ENCODE measurements at places on chromosomes 12 and 14.

DNA sequence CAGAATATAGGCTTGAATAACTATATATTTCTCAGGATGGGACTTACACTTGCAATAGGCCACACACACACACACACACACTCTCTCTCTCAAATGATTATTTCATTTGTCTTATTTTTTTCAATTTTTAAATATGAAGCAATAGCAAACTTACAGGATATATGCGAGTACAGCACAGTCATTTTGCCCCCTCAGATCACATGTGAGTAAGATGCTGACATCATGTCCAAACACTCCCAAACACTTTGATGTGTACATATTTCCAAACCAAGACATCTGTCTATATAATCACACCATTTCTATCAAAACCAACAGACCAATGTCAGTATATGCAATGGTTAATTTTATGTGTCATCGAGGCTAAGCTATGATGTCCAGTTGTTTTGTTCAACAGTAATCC lies 1535.9 kb upstream of the FLRT2 start:
- no peak for DNase-seq

DNA sequence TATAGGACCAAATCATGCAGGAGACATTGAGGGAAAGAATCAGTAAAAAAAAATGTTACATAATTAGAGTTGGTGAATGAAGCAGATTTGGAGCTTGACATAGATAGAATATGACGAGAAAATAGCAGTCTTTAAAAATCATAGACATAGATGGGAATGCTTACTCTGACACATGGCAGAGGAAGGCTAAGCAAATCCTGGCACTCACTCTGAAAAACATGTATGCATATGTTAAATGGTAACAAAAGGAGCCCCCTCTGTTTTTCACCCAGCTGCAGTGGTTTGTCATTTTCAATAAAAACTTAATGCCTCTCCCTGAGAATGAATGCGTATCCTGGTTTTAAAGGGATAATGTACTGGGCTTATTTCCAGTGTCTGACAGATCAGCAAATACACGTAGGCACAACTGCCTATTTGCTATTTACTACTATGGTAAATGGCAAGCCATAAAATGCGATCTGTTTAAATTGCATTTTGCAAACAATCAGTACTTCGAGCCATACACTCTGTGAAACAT lies 561.2 kb upstream of the SEL1L start:
- no peak for DNase-seq

- no peak for DNase-seq
Measured at GRCh38 chr14:80575763-80576162, 364.5 kb upstream of the DIO2 start.

GRCh38 chr12:109729801-109730200 lies 16.2 kb downstream of the FAM222A start:
- no peak for DNase-seq

DNA sequence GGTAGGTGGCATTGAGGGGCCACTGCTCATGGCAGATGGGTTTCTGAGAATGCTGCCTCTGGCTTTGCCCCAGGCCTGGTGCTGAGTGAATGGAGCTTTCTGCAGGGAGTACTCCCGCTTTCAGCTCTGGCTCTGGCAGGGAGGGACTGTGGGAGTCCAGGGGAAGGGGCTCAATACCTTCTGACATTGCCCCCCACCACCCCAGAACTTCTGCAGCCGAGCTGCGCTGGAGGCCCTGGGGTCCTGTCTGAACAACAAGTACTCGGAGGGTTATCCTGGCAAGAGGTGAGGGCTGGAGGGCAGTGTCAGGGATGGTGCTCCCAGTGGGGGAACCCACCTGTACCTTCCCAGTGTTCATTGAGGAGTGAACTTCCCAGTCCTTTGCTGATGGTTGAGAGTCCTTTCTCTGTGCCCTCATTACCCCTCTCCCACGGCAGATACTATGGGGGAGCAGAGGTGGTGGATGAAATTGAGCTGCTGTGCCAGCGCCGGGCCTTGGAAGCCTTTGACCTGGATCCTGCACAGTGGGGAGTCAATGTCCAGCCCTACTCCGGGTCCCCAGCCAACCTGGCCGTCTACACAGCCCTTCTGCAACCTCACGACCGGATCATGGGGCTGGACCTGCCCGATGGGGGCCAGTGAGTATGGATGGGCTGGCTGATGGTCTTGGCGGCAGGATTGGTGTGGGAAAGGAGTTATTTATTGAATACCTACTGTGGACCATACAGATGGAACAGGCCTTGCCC lies 1.9 kb downstream of the SHMT2 start:
- DNase-seq, result no peak

DNA sequence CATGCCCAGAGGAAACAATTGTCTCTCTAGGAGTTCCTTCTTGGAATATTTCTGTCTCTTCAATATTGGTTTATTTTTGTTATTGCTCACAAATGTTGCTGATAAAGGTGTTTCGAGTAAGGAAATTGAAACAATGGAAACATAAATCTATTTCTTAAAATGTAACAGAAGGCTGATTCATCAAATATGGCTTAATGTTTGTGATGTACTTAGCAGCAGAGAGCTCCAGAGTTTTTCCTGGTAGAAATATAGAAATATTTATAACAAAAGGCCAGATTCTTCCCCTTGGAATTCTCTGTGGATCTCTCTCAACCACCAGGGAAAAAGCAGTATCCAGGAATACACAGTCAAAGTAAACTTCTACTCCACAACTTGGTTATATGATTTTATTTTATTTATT lies 149.2 kb upstream of the LRIG3 start:
- DNase-seq, result no peak

GRCh38 chr12:31033681-31034080 lies 40.0 kb upstream of the DDX11 start:
- DNase-seq, result no peak

DNA sequence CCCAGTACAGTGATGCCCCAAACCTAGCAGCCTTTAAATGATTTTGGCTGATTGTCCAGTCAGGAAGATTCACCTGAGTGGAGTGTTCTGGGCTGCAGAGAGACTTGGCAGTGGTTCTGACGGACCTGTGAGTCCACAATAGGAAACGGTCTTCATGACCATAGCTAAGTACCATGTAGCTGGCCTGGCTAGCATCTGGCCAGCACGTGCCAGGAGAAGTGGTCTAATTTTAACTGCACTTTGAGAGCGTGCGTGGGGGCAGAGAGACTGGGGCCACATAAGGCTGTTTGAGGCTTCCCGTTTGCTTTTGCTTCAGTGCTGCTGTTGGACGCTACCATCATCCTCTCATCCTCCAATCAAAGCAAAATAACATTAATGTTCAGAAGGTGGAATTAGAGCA lies 54.7 kb downstream of the PPM1A start:
- no peak for DNase-seq

- DNase-seq, result no peak
Measured at GRCh38 chr12:19689801-19690472, 250.6 kb downstream of the AEBP2 start.

DNA sequence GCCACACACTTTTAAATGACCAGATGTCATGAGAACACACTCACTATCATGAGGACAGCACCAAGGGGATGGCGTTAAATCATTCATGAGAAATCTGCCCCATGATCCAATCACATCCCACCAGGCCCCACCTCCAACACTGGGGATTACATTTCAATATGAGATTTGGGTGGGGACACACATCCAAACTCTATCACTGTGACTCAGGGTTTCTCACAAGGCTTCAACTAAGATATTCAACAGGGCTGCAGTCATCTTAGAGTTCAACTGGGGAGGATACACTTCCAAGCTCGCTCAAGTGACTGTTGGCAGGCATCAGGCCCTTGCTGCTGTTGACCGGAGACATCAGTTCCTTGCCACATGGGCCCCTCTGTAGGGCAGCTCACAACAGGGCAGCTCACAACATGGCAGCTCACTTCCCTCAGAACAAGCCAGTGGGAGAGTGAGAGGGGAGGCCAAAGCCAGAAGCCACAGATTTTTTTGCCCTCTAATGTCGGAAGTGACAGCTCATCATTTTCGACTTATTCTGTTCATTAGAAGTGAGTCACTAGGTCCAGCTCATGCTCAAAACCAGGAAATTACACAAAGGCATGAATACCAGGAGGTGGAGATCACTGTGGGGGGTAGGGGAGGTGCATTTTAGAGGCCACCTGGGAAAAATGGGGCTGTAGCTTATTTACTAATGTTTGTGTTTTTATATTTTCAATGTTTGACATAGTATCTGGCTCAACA lies 50.8 kb upstream of the PTHLH start:
- DNase-seq, result no peak

DNA sequence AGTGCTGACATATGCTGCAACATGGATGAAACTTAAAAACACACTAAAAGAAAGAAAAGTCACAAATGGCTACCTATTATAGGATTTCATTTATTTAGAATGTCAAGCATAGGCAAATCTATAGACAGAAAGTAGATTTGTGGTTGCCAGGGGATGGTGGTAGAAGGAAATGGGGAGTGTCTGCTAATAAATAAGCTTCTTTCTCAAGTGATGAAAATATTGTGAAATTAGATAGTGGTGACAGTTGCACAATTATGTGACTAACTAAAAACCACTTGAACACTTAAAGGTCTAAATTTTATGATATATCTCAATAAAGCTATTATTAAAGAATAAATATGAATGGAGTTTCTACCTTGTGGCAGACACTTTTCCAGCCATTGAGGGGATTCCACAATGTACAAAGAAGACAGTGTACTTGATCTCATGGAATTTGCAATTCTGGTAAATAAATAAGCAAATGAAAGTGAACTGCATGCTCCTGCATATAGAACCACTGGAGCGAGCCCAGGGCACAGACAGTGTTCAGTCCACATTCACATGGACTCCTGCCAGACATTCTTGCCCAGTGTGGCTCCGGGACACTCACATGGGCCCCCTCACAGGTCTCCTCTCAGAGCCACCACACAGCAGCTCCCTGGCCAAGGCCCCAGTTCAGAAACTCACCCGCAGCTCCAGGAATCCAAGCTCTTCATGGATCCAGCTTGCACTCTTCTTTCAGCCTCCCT lies 107.1 kb upstream of the ARID2 start:
- no peak for DNase-seq

DNA sequence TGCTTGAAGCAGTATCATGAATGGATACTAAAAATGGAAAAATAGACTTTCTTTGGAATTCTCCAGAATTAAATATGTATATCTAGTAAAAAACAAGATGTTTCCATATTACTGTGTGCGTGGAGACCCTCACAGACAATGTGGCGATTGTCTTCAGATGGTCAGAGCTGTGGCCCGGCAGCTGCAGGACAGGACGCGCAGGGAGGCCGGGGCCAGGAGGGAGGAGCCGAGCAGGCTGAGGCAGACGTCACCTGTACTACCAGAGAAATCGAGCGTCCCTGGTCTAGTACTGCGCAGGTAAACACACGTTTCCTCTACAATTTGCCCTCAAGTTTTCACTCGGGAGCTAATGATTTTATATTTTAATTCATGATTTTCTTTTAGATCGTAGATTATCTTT lies 22.8 kb downstream of the DDX51 start:
- DNase-seq, result no peak

DNA sequence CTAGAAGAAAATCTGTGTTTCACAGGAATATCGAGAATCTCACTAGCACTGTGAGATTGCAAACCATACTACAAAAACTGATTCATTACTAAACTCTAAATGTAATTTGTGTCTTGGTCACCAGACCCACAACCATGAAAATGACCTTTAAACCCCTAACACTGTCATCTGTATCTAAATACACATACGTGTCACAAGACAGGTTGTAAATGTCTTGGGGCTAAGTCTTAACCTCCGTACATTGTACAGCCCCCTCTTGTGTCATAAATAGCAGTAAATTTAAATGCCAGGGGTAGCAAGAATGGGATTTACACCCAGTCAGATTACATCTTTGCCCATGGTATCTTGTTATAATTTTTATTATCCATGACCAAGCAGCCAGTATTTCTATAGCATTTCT lies 117.3 kb downstream of the GPR135 start:
- no peak for DNase-seq

DNA sequence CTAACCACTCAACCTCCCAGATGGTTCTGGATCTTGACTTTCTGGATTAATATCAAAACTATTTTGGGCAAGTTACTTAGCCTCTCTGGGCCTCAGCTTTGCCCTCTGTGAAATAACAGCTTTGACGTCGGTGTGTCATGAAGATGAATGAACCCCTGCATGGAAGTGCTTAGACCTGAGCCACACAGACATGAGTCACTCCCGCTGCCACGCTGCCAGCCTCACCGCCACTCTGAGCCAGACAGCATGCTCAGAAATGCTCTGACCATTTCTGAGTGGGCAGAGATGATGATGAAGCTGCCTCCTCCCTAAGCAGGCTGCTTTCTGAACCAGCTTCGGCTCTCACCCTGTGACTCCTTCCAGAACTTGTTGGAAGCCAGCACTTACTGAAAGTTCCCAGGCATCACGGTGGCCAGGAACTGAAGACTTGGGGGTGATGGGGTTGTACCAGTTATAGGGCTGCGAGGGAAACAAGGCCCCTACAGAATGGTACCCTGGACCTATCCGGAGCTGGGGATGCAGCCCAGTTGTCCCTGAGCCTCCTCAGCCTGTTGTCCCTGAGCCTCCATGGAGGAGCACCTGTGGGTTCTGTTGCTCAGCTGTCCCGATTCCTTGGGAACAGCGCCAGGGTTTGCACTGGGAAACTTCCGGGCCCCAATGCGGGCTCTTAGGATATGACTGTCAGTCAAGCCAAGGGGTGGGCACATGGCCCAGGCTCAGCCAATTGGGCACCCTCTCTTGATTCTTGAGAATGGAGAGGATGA lies 2.0 kb upstream of the CCDC197 start:
- DNase-seq, result peak; percentile 57

DNA sequence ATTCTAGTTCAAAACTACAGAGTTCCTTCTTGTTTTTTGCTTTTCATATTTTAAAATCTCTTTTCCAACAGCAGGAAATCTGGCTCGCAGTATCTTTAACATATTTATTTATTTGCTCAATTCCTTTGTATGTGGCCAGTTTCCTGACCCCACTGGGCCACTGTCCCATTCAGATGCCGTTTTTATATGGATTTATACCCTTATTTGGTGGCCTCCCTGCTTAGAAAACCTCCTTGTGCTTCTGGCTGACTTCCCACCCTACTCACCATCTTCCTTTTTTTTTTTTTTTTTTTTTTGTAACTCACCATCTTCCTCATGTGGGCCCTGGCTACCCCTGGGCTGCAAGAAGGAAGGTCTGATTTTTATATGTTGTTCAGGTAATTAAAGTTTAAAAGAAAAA lies 53.9 kb downstream of the TTLL5 start:
- DNase-seq, result no peak

- no peak for DNase-seq
Measured at GRCh38 chr14:103423050-103423461, 37.8 kb downstream of the MARK3 start.

- DNase-seq, result no peak
Measured at GRCh38 chr14:85590784-85591183, 60.8 kb downstream of the FLRT2 start.

GRCh38 chr14:100775831-100776591 lies 49.3 kb downstream of the DLK1 start:
- no peak for DNase-seq
